ENCODE measurements at places on chromosomes 3 and 15.

- no peak for DNase-seq
These were observed 102.1 kb upstream of the ARPP21 start for GRCh38 chr3:35537265-35537664.

GRCh38 chr3:29281344-29282241 is 722 bp downstream of the RBMS3 start:
- DNase-seq = peak; percentile 6

DNA sequence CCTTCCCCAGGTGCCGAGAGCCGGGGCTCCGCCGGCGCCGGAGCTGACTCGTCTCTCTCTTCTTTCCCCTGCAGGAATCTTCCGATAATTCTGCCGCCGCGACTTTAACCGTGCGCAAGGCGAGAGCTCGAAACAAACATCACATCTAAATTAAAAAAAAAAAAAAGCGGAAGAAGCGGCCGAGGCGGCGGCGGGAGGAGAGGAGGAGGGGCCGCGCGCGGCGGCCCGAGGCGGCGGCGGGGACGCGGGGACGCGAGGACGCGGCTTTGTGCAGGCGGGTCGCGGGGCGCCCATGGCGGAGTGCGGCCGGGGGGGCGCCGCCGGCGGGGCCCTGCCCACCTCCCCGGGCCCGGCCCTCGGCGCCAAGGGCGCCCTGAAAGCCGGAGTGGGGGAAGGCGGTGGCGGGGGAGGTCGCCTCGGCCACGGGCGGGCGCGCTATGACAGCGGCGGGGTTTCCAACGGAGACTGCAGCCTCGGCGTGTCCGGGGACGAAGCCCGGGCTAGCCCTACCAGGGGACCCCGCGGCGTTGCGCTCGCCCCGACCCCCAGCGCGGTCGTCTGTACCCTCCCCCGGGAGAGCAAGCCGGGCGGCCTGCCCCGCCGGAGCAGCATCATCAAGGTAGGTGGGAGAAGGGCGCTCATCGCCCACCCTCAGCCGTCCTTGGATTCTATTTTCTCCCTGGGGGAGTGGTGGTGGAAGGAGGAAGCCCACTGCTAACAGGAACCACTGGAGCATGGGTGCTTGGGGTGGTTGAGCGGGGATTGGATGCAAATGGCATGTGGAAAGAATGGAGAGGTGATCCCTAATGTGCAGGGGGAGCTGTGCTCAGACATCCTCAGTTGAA is at the start of gene PLCL2:
Gene PLCL2, plus strand, starts transcription at position 208 of the 845 bp plus-strand sequence. Its CDS starts 85 bp downstream, at position 293.
- DNase-seq = no peak

DNA sequence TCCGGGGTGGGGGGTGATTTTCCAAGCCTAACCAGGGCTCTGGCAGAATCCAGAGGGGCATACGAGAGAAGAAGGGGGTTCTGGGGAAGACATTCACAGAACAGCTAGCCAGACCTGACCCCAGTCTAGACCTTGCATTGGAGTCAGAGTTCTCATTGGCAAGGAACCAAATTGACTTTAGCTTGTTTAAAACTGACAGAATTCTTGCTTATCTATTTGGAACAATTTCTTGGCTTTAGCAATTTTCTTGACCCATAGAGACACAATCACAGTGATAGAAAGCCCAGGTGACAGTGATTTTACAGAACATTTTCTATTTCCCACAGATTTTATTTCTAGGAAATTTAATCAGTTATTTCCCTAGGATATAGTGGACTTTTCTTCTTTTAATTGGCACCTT is 23.6 kb upstream of the ATP11B start:
- no peak for DNase-seq

GRCh38 chr3:142850395-142851023 is 38.4 kb downstream of the PCOLCE2 start:
- no peak for DNase-seq

DNA sequence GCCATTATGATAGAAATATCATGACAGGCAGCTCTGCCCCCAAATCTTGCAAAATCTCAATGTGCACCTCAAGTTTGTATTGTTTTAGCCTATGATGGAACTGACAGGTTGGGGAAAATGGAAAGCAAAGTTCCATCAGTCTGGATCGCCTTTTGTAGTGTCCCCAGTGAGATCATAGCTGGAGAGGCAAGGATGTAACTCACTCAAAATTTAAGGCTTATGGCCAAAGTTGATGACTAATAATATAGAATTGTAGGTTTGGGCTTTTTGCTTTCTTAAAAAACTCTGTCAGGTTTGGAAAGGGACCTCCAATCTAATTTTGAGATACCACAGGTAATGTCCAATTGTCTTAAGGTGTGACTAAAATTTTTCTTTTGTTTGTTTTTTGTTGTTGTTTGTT is 1.4 kb upstream of the ACP3 start:
- no peak for DNase-seq

DNA sequence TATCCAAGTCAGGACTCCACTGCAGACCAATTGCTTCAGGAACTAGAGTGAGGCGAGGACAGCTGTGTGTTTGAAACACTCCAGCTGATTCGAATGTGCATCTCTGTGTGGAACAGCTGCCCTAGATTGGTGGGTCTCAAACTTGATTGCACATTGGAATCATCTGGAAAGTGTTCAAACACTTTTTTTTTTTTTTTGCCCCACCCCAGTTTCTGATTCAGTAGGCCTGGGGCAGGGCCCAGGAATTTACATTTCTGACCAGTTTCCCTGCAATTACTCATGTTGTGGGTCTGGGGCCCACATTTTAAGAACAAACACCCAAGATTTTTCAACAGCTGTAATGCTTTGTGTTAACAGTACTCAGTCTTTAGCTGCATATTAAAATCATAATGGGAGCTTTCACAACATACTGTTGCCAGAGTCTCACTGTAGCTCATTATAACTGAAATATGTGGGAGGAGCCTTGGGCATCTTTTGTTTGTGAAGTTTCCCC is 156.6 kb downstream of the NR1D2 start:
- DNase-seq = no peak

- no peak for DNase-seq
These were observed 17.0 kb downstream of the BCL2A1 start for GRCh38 chr15:79953951-79954444.

- no peak for DNase-seq
These were observed 175.1 kb downstream of the SHQ1 start for GRCh38 chr3:72673011-72673771.

GRCh38 chr3:123668906-123669305 is 84.1 kb upstream of the HACD2 start:
- DNase-seq = no peak

DNA sequence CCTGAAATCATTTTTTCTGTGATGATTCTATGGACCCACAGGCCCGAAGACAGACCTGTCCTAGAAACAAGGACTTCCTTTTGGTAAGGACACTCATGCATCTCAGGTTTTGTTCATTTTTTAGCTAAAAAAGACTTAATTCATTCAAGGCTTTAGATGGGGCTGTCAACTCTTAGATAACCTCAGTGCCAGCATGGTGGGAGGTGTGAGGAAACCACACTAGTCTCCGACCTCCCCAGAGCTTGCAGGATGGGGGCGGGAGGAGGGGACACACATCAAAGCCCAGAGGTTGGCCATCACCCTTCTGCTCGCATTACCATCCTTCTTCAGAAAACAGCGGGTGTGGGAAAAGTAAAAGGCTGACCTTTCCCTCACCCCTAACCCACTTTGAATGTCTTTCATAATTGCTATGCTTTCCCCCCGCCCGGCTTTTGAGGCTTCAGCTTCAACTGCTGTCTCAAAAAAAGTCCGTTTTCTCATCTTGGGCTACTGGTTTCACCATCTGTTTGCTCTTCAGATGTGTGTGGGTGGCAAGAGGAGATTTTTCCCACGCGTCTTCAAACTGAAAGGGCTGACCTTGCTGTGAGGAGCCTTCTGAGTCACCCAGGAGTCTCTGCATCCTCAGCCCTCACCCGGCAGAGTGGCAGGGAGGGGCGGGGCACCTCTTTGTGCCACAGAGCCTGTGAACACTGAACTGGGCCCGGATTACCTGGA is 27.6 kb upstream of the CXCR6 start:
- DNase-seq = no peak

GRCh38 chr15:101554115-101554915 is 64.8 kb upstream of the PCSK6 start:
- no peak for DNase-seq

DNA sequence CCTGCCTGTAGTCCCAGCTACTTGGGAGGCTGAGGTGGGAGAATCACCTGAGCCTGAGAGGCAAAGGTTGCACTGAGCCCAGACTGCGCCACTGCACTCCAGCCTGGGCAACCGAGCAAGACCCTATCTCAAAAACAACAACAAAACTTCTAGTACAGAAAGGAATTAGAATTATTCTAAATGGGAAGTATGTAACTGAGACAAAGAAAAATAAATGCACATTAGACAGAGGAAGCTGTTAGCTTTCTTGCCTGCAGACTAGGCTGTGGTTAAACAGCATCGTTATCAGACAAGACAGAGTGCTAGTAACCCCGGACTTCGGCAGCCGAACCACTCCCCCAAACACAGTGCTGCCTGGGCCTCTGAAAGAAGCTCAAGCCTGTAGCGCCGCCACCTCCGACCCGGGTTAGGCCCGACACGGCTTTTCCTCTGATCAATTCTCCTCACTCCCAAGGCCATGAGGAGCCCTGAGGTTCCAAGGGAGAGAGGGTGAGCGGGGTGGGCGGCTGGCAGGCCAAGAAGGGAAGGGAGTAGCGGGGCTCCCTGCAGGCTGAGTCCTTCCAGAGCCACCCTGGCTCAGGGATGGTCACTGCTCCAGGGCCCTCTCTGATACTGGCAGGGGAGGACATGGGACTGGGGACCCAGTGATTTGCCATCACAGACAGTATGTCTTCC is 44.8 kb upstream of the MUC4 start:
- DNase-seq = no peak

- DNase-seq = no peak
These were observed 687.0 kb upstream of the NECTIN3 start for GRCh38 chr3:110384601-110385000.

DNA sequence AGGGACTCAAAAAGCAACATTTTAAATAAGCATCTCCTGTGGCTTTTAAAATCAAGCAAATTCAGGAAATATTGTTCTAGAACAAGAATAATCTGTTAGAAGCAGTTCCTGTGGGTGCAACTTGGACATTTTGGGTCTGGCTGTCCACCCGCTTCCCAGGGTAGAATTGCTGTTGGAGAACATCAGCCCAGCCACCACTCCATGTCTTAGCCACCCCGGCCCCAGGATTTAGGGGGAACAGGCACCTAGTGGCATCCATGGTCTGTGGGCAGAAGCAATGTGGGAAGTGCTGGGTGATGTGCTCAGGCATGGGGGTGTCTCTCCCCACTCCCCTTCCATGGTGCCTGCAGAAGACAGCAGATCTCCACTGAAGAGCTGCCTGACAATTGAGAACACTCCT is 162.6 kb downstream of the KLF13 start:
- no peak for DNase-seq

GRCh38 chr3:193594946-193595689 is 2.1 kb downstream of the OPA1 start:
- no peak for DNase-seq

DNA sequence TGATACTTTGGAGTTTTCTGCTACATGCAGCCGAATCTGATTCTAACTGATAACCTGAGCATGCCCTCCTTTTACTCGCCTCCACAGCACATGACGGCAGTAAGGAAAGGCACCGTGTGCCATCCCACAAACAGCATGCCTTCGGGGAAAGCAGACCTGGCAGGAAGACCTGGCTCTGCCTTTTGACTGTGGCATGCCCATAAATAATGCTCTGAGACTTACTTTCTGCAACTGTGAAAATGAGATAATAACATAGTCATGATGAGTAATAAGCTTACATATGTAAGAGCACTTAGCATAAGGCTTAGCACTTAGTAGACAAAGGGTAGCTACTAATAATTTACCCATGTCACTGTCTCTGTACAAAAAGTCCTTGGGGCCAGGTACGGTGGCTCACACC is 32.9 kb downstream of the MTHFS start:
- no peak for DNase-seq

- DNase-seq = peak; percentile 47
These were observed 63.9 kb downstream of the PGPEP1L start for GRCh38 chr15:98943601-98944151.

DNA sequence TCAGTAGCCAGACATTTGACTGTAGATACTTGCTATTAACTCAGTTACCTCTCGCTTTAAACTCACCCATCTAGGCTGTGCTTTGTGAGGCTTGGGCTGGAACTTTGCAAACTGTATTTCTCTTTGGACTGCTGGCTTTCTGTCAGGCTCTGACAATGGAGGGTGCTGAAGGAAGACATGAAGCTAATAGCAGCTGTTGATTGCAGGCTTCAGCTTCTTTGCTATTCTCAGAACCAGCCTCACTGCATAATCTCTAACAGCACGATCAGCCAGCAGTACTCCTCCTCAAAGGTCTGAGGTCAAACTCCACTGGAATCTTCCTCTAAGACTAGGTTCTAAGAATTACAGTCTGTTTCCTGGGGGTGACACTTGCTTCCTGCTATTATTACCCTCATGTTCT is 295.6 kb downstream of the ZBBX start:
- no peak for DNase-seq

DNA sequence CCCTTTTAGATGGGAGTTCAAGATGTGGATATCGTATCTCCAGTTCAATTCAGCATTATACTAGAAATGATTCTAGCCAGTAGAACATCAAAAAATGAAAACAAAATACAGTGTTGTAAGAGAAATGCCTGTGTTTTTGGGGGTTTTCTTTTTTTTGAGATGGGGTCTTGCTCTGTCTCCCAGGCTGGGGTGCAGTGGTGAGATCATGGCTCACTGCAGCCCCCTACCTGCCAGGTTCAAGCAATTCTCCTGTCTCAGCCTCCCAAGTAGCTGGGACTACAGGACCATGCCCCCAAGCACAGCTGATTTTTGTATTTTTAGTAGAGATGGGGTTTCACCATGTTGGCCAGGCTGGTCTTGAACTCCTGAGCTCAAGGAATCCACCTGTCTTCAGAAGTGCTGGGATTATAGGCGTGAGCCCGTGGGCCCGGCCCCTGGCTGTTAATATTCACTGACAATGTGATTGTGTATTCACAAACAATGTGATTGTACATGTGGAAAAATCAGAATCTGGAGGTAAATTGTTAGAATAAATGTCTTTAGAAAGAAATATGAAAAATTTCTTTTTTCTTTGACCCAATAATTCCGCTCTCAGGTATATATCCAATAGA is 59.0 kb downstream of the ARIH1 start:
- DNase-seq = no peak

GRCh38 chr3:63910891-63911290 is 1.3 kb downstream of the SCAANT1 start:
- DNase-seq = no peak

GRCh38 chr3:183327343-183327742 is 74.3 kb downstream of the B3GNT5 start:
- no peak for DNase-seq

- no peak for DNase-seq
These were observed 5.0 kb downstream of the SUCNR1 start for GRCh38 chr3:151878465-151878864.

GRCh38 chr3:27677565-27677964 is 44.6 kb downstream of the EOMES start:
- no peak for DNase-seq

GRCh38 chr3:30738605-30739004 is 132.2 kb downstream of the TGFBR2 start:
- no peak for DNase-seq

DNA sequence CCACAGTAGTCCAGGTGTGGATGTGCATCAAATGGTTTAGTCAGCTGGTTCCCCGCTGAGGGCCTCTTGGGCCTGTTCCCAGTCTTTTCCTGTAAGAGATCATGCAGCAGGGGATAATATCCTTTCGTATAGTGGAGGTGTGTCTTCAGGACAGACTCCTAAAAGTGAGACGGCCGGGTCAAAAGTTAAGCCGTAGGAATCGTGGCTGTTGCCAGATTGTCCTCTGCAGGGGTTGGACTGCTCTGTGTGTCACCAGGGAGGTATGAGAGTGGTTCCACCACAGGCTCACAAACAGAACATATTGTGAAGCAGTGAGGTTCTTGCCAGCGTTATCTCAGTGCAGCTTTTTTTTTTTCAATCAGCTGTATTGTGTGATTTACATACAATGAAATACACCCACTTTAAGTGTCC is 95.0 kb downstream of the VGLL4 start:
- DNase-seq = no peak

All from midbrain (tissue), 1 donor.